Esophagus mucosa (tissue), 1 donor: ENCODE measurements at places on chromosomes 4 and X. TPM values are rescaled to one million over a fixed set of nuclear protein-coding genes. Genes with fewer than 3 reads are reported as not detected.

Gene SGCB
- 7.4 TPM for total RNA-seq

Gene SSX4
- not detected for total RNA-seq

Gene MAGEB17
- total RNA-seq: not detected

Gene SLC4A4
- 0.96 TPM for total RNA-seq

Gene AFF2
- 0.24 TPM for total RNA-seq

DNA sequence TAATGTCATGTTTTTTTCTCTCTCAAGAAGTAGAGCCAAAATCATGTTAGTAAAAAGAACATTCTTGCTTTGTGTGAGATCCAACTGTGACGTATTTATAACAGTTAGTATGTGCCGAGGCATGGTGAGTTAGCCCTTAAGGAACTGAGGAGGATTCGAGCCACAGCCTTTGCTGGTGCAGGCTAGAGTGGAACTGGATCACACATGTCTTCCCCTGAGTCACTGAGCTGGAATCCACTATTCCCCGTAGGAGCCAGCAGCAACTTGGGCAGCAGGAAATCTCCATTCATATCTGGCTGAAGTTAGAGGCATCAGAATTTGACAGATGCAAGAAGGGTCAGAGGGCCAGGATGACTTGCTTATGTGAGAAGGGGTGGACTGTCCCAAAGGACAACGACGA, 144.6 kb upstream of the KIT start:
- peak; percentile 93 for ATAC-seq

GRCh38 chr4:26311633-26312032, 9.2 kb upstream of the RBPJ start:
- ATAC-seq: no peak

GRCh38 chr4:58590722-58591121, 1480.5 kb upstream of the IGFBP7 start:
- ATAC-seq: peak; percentile 95

- no peak for ATAC-seq
Observed at GRCh38 chrX:146041741-146042140, 224.1 kb downstream of the SLITRK2 start.

GRCh38 chr4:1381181-1381621, 25.0 kb downstream of the NKX1-1 start:
- ATAC-seq: no peak

- no peak for ATAC-seq
Observed at GRCh38 chrX:7698248-7698647, 144.7 kb upstream of the VCX start.

DNA sequence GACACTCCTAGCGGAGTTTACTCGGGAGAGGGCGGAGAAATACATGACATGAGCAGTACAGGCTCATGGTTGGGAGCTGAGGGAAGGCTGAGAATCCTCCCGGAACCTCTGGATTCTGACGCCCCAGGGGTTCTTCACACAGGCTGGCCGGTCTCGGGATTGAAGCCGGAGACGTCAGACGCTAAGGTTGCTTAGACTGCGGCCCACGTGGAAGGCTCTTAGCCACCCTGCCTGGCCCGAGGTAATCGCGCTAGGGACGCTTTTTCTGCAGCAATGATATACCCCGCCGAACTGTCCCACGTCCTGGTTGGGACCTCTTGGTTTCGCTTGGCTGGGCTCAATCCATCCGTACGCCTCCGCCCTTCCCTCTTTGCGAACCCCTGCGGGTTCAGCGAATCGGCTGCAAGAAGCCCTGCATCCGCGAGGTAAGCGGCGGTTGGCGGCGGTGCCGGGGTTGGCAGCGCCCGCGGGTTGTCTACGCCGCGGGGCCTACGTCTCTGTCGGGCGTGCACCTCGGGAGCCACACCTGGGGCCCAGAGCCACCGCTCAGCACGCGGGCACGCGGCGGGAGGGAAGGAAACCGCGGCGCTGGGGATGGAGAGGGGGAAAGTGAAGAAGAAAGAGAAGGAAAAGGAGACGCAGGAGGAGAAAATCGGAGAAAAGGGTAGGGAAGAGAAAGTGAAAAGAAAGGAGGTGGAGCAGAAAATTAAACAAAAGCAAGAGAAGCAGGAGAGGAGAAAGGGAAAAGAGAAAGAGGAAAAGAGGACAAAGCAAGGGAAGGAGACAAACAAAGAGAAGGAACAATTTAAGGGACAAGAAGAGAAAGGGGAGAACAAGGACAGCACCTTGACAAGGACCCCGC, at the start of gene ARL9:
Gene ARL9 (plus strand): TSS at position 523 of the 862 bp plus-strand sequence. CDS start 72 bp downstream, at position 595.
- ATAC-seq: peak; percentile 78

DNA sequence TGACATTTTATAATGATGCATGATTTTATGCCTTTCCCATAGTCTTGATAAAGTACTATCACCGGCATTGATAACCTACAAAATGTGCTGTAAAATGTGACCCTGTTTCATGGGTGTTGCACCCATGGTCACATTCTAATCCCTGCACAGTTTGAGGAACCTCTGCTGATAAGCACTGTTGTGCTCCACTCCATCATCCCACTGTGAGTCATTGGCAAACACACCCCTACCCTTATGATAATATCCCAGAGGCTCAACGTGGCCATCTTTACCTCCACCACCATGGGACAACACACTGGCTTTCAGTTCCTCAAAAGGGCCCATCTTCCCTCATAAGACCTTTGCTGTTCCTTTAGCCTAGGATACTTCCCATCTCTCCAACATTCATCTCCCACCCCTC, 32.0 kb upstream of the SGMS2 start:
- ATAC-seq: no peak

DNA sequence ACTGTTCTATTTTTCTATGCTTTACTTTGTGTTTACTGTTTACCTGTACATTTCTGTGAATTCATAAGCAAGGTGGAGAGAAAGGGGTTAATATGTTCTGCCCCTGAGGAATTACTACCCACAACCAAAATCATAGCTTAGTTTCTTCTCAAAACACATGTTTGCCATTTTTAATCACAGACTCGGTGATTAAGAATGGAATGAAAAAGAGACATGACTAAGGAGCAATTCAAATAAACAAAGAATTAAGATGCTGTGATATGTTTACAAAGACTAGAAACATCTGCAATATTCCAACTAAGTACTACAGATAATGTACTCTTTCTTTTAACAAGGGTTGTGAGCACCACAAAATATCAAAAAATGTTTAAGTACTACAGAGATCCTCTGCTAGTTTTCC, 11.7 kb upstream of the FAT4 start:
- ATAC-seq: no peak

- no peak for ATAC-seq
Observed at GRCh38 chr4:168720396-168720900, 223.6 kb downstream of the PALLD start.

DNA sequence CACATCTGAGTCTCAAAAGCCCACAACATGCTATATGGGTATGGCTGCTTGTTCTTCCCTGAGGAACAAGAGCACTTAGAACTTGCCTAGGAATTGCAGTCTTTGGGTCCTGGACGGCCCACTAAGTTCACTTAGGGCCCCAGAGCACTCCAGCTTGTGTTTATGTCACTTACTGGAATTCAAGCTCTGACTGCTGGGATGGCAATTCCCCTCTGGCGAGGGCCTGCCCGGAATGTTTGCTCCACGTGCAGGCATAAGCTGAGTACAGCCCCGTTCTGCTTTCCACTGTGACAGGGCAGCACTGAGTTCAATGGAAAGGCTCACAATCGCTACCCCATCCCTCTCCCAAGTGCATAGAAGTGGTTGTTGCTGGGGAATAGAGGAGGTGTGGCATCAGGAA, 25.9 kb upstream of the RASSF6 start:
- no peak for ATAC-seq

- no peak for ATAC-seq
Observed at GRCh38 chr4:124431653-124432192, 280.8 kb downstream of the ANKRD50 start.

GRCh38 chrX:69077895-69078455, 87.3 kb downstream of the PJA1 start:
- ATAC-seq: no peak

- ATAC-seq: no peak
Observed at GRCh38 chr4:7608046-7608445, 173.3 kb upstream of the PSAPL1 start.

GRCh38 chr4:90444904-90445303, 317.7 kb downstream of the CCSER1 start:
- no peak for ATAC-seq

- ATAC-seq: no peak
Observed at GRCh38 chr4:182788201-182788600, 129.0 kb downstream of the DCTD start.
